ENCODE measurements at places on chromosomes 3 and 15.
A peak's percentile ranks its signal among the peaks of the same experiment; 100 is the strongest.

DNA sequence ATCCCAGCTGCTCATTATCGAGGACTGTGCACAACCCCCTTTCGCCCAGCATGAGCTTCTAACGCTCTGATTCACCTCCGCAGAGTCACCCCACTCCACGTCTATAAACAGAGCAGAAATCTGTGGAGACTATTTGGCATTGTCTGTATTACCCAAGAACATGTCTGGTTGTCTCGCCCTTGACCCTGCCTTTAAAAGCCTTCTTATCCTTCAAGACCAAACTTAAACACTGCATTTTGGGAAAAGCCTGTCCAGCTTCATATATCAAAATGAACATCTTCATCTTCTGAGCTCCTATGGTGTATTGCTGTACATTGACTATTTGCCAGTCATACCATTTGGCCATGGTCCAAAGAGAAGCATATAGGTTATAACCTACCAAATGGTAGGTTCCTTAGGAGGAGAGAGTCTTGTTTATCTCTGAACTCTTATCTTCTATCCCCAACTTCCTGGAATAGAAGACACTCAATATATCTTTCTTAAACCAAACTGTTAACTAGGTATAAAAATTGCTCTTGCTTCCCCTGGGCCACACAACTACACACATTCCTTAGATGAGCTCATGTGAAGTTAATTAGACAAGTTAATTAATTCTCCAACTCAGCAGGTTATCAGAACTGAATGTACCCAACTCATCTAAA, 90.1 kb downstream of the FBN1 start:
- DNase-seq = no peak

- DNase-seq = no peak
Observed at GRCh38 chr15:40249477-40250303, 10.8 kb downstream of the PAK6 start.

- no peak for DNase-seq
Observed at GRCh38 chr3:155809181-155809580, 3.1 kb upstream of the C3orf33 start.

DNA sequence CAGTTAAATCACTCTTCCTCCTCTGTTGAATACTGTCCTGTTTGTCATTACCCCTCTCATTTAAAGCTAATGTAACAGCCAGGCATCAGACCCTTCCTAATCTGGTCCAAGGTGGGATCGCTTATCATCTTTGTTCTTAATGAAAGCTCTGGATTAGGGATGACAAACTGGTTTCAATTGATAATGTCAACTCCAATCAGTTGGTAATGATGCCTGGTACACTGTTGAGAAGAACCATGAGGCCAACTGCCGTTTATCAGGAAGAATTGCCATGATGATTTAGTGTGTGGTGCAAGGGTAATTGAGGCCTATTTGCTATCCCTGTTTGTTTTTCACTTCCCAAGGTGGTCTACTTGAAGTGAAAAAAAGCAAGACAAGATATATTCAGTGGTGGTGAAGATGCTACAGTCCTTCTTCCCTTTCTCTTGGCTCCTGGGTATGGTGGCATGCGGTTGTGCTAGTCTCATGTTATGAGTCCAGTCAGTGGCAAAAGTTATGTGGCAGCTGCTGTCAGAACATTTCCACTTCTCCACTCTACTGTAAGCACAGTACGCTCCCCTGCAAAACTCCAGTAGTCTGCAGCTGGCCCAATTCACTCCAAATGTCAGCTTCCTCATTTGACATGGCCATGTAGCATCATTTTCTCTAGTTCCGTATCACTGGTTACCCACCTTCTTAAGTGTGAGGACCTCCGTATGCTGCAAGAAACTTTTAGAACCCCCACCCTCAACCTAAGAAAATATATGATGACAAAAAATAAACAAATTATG, 72.5 kb downstream of the MORC1 start:
- no peak for DNase-seq

GRCh38 chr3:22288756-22289155, 537.7 kb upstream of the ZNF385D start:
- DNase-seq = no peak

DNA sequence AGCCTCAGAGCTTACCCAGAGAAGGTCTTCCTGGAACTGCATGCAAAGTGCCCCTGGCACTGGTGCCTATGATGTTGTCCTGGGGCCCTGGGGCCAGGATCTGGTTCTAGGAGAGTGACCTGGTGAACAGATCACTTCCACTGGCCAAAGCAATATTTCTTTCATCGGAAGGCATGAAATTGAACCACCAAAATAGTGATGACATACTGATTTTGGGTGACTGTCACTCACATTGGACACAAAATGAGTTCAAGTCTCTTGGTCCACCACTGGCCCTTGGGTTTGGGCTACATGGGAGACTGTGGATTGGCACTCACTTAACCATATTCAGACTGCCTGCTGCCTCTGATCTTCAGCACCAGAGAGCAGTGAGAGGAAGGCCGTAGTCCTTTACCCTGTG, 549.3 kb upstream of the PPP2R3A start:
- no peak for DNase-seq

DNA sequence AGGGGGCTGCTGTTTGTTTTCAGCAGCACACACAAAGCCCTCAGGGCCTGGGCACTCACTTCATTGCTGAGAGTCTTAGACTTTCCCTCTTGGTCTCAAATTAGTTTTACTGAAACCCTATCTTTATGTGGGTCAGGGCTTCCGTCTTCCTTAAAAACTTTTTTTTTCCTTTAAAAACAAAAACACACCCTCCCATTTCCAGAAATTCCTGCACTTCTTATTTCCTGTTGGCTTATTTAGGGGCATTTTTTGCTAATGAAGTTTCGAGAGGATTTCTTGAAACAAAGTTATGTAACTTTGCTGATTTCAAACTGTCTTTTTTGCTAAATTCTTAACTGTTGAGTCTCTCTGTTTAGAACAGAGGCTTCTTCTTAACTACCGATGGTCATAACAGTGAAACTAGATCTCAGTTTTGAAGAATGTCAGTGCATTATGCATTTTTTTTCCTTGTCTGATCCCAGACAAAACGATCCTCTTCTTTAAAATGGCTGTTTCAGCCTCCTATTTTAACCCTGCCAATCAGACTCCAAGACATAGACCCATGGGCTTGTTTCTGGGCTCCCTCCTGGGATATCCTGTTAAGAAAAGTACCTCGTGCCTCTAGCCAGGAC, 23.3 kb downstream of the ANAPC13 start:
- DNase-seq = no peak

DNA sequence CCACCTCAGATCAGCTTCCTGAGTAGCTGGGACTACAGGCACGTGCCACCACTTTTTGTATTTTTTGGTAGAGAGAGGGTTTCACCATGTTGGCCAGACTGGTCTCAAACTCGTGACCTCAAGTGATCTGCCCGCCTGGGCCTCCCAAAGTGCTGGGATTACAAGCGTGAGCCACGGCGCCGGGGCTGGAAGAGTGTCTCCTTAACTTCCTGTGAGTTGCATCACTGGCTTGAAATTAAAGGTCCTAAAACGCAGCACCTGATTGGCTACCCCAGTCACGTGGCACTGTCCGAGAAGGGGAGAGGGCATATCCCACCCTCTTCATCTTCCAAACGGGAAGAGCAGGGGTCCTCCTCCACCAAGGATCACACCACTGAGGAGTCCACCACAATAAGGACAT, 5.5 kb upstream of the FAM174B start:
- no peak for DNase-seq

- DNase-seq = no peak
Observed at GRCh38 chr15:25767356-25768151, 95.6 kb downstream of the ATP10A start.

DNA sequence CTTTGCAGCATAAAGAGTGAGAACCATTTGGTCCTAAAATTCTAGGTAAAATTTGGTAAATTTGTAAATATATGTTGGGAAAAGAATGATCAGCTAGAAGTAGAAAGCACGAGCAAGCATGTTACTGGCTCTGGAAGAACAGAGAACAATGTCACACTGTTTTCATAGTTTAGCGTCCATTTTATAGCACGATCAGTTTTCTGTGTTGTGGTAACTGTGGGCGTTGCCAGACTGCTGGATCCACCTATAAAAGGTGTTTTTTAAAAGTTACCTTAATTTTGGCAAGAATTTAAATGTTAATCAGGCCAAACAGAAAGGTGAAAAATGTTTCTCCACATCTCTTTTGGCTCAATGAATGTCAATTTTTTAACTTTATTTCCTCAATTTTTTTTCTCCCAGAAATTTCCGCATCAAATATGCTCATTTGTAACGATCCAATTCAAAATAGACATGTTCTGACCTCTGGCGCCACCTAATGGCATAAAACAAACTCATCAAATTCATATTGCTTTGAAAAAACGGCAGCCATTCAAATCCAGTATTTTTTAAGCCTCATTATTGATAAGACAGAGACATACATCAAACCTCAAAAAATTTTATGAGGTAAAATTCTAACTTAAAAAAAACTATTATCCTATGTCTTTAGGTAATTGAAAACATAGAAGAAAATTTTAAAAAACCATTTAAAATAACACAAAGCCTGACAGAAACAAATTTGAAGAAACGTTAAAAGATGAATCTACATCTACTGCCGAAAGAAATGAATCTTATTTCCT, 5.5 kb upstream of the GP5 start:
- DNase-seq = peak; percentile 59

- DNase-seq = no peak
Observed at GRCh38 chr3:24457719-24458118, 36.9 kb downstream of the THRB start.

DNA sequence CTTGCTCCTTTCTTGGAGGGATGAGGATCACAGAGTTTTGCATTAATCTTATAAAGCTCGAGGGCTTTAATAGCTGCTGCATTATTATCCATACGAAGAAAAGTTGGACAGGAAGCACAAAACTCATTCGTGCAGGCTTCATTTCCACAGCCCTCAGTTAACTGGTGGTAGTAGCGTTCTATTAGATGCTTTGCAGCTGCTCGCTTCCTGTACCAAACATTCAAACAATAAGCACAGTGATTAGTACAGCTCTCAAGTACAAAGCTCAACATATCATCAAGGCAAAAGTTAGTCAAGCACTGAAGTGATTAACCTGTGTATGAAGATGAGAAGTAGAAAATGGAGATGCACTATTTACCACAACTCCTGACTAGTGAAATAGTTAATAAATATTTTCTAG, 63.3 kb downstream of the UBE3A start:
- no peak for DNase-seq

- DNase-seq = peak; percentile 43
Observed at GRCh38 chr3:196186651-196187573, 24.3 kb downstream of the ZDHHC19 start.

- DNase-seq = no peak
Observed at GRCh38 chr3:68703066-68703465, 229.3 kb downstream of the TAFA4 start.

DNA sequence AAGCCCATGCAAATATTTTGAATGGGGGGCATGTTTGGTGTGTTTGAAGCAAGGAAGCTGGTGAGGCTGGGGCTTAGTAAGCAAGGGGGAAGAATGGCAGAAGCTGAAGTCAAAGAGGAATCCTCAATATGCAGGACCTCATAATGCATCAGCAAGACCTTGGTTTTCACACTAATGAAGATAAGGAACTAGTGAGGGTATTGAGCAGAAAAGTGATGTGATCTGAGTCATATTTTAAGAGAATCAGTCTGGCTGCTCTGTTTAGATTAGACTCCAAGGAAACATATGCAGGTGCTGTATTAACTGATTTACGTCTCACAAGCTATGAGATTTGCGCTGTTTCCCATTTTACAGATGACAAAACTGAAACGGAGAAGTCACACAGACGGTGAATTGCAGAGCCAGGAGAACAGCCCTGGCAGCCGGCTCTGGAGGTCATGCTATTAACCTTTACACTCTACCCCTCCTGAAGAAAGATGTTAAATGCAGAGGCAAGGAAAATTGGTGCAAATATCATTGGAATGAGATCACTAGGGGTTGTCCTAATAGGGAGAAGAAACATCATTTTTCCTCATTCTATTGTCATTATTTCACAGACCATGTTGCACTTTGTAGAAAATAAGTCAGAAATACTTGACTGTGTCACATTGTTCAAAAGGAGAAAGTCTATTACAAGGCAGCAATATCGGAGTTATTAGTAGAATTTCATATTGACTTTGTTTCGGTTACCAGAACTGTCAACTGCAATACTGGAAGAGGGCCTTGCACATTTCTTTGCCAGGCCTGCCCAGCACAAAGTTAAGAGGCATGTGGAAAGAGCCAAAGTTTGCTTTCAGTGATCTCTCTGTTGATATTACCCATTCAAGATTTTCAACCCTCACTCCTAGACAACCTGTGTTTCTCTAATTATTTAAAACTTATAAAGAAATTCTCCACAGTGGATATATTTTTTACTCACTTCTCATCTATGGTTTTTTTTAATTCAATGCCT, 64.9 kb downstream of the COL8A1 start:
- no peak for DNase-seq

DNA sequence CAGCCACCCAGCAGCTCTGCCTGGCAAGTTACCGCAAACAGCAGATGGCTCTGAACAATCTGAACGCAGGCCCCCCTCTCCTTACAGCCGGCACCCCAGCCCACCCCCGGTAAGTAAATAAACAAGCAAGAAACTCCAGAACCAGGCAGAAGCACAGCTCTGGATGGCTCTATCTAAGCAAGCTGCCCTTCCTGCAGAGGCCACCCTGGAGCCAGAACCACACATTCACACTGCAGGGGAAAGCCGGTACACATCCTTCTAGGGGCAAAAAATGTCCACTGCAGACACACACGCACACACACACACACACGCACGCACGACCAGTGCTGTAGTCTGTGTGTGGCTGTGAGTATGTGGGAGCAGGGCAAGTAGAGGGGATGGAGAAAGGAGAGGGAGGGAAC, 63.9 kb downstream of the ADCY5 start:
- no peak for DNase-seq

- peak; percentile 74 for DNase-seq
Observed at GRCh38 chr3:195895078-195895860, 13.1 kb downstream of the TNK2 start.

DNA sequence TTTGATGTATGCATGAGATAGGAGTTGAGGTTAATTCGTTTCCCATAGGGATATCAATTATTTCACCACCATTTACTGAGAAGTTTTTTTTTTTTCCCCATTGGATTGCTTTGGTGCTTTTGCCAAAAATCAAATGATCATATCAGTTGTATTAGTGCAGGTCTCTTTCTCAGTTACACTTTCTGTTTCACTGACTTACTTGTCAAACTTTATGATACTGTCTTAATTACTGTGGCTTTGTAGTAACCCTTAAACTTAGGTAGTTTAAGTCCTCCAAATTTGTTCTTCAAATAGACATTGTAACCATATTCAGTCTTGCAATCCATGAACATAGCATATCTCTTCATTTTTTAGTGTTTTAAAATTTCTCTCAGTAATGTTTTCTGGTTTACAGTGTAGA, 259.9 kb upstream of the SLCO3A1 start:
- DNase-seq = no peak

Data from NCI-H526 (cell line).